ENCODE measurements at places on chromosomes 6 and 20.

- DNase-seq: no peak
Measured at GRCh38 chr6:16355699-16356446, 117.5 kb downstream of the GMPR start.

GRCh38 chr20:57048027-57048869, 218.2 kb downstream of the BMP7 start:
- peak; percentile 47 for DNase-seq

DNA sequence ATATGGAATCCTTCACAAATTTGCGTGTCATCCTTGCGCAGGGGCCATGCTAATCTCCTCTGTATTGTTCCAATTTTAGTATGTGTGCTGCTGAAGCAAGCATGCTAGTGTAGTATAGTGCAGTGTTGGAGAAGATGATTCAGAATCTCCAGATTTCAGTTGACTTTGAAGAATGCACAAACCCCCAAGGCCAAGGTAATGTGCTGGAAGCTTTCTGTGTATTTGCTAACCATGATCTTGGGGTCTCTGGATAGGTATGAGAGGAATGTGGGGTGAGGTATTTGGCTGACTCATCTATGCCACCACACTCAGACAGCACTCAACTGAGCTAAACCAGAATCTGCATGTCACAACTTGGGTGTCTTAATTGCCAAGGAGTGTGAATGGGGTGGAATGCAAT, 42.6 kb upstream of the DEK start:
- DNase-seq: no peak

DNA sequence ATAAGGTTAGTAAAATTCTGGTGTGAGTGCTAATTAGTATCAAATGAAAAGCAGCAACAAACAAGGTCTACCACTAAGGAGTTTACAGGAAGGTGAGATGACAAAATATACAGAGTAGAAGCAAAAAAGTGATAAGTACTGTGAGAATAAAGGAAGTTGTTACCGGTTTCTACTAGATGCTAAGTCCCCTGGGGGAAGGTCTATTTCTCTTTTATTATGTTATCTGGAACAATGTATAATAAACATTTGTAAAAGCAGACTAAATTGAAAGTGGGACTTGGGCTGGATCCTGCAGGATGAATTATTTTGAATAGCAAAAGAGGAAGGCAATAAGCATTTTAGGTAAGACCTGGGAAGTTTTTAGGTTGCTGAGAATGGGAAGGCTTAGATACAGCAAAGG, 158.7 kb upstream of the SLC22A16 start:
- peak; percentile 35 for DNase-seq

DNA sequence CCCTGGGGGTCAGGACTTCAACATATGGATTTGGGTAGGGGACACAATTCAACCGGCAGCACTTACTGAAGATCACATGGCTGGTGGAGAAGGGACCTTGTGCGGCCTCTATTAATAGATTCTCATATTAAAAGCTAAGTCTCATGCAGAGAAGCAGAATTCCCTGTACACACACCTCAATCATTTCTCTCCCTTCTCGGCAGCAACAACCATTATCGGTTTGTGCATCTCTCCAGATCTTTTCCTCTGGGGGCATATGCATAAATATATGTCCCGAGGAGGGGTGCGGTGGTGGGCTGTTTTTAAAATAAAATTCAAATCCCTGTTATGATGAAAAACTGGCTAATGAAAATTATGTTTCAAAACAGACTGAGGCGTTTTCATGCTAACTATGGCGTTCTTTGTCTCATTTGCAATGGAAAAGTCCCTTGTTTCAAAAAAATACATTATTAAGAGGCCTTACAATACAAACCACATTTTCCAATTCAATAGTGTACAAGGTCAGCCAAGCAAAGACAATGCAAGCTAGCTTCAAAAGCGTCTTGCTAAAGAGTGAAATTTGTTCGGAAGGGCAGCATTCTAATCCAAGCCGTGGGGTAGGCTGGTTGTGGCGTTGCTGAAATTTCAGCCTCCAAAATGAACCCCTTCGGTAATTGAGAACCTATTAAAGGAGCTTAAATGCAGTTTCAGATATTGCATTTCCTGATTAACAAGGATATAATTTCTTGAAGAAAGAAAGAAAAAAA, 17.3 kb downstream of the APCDD1L start:
- DNase-seq: no peak

DNA sequence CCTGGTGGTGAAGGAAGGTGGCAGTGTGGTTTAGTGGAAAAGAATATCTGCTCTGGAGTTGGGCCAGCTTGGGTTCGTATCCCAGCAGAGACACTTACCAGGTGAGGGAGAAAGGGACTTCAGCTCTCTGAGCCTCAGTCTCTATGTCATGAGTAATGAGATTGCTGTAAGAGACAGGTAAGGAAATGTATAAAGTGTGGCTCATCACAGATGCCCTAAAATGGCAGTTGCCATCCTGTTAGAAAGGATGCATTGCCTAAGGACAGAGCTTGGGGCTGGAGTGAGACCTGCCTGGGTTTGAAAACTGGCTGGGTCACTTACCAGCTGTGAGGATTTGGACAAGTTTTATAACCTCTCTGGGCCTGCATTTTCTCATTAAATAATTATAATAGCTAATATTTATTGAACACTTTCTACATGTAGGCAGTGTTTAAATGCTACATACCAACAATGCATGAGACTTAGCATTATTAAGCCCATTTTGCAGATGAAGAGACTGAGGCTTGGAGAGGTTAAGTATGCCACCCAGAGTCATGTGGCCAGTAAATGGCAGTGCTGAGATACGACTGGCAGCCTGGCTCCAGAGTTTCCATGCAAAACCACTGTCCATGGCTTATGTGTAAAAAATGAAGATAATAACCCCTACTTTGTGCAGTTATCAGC, 157.0 kb downstream of the SOBP start:
- no peak for DNase-seq

- no peak for DNase-seq
Measured at GRCh38 chr6:34940030-34940434, 51.0 kb downstream of the ANKS1A start.

GRCh38 chr6:56904068-56904467, 50.8 kb upstream of the BEND6 start:
- no peak for DNase-seq

GRCh38 chr20:20690676-20691476, 21.6 kb downstream of the RALGAPA2 start:
- peak; percentile 83 for DNase-seq

- no peak for DNase-seq
Measured at GRCh38 chr6:131419702-131420101, 153.3 kb upstream of the ARG1 start.

GRCh38 chr20:49630396-49630951, 62.5 kb upstream of the PTGIS start:
- DNase-seq: no peak

- no peak for DNase-seq
Measured at GRCh38 chr20:59650418-59650817, 46.1 kb downstream of the PHACTR3 start.
